ENCODE measurements at places on chromosomes 6 and 20. TPM values are rescaled to one million over a fixed set of nuclear protein-coding genes. Genes with fewer than 3 reads are reported as not detected.

The HECA gene
- 26.2 TPM for total RNA-seq

The C2 gene
- total RNA-seq: 27.0 TPM

The CGA gene
- 8.2 TPM for total RNA-seq

The TCP11 gene
- not detected for total RNA-seq

The ANKEF1 gene
- 7.7 TPM for total RNA-seq

The ZNF341 gene
- 0.72 TPM for total RNA-seq

The SLA2 gene
- not detected for total RNA-seq

The SAPCD1 gene
- not detected for total RNA-seq

DNA sequence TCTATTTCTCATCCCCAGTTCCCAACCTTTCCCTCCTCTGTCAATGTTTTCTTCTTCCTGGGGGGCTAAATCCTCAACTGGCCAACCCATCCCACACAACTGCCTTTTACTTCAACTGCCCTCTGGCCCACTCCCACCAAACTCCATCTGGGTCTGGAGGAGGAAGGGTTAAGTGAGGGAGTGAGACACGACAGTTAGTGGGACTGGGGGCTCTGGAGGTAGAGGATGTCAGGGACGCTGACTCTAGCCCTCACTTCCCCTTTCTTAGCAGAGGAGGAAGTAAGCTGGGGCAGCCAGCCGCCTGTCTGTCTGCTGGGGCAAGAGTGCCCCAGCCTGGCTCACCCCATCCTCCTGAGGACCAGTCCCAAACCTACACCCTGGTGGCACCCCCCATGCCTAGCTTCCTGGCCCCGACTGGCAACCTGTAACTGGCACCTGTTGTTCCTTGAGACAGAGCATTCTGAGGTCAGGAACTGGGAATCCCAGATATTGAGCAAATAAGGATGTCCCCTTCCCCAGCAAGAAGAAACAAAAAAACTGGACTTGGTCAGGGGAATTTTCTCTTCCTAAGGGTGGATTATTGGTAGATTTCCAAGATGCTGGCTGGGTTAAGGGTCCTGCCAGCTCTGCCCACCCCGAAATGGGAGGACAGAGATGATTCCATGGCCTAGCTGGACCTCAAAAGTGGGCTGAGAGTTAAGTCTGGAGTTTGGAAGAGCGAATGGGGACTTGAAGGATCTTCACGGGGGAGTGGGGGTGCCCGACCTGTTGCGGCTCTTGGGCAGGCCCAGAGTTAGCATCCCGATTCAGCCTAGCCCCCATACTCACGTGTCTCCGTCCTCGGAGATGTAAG, 971 bp downstream of the NFKBIE start:
- no peak for DNase-seq

GRCh38 chr6:111604259-111605099, 1.2 kb downstream of the TRAF3IP2 start:
- DNase-seq: peak; percentile 70

DNA sequence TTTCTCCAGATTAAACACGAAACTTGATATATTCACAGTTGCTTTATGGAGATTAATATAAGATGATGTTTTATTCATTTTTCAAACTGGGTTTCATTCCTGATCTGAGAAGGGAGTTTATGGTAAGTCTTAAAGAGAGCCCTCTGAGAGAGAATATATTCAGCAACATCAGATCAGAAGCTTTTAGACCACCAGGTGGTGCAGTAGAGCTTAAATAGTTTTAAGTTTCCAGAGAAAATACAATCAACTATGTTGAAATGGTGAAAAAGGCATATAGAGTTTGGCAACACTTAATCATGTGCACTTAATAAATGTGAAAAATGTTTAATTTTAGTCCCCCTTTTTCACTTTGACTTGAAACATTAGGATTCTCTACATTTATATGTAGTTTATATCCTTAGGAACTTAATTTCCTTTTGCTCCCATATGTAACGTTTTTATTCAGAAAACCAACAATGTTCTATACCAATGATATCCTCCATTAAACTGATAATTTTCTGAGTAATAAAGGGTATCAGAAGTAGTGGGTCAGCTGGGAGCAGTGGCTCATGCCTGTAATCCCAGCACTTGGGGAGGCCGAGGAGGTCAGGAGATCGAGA, 86.4 kb upstream of the CLDN20 start:
- DNase-seq: peak; percentile 78

GRCh38 chr20:13183005-13183404, 38.1 kb upstream of the ISM1 start:
- DNase-seq: no peak

DNA sequence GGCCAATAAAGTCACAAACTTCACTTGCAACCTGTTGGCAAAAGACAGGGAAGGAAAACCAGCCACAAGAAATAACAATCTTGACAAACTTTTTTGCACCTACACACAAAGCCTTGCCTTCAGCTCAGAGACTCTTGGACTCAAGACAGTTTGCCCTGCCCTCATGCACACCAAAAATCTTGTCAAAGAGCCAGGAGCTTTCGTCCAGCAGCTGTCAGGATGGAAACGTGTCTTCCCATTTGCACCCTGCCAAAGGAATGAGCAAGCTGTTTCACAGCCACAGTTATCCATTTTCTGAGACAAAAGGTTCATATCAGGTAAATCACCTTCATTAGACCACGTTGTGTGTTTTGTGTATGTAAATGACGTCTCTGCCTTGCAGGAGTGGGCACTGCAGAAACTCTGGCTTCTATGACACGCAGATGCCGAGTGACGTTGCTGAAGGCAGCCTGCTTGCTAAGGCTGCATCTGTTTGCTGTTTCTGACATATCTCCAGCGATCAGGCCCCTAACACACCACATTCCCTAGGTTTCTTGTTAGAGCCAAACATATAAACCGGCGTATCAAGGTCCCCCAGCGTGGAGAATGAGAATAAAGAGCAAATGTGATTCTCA, 193.4 kb downstream of the SYNDIG1 start:
- DNase-seq: peak; percentile 18

DNA sequence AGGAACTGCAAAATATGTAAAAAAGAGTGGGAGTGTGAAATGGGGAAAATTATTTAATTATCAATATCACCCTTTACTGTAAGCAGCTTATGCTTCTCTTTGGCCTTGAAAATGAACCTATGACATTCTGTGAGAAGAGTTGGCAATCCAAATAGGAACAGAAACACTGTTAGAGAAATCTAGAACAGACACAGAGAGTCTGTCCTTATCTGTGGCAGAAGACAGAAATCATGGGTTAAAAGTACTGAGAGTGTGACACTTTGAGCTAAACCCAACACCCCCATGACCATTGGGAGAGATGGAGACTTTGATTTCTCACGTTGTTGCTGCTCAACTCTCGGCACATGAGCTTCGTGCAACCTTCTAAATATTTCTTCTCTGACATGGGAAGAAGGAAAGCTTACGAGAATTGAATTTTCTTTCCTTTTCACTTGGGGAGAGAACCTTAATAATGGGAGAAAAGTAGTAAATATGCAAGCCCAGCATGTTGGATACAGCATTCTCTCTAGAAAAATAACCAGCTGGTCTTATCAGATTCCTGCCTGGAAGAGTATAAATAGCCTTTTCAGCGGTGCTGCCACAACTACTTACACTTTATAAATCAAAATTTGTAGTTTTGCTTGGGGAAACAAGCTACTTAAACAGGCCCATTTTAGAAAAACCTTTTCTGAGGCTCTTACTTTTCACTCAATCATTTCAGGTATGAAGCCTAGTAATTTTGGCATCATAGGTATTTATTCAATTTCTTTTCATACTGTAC, 49.4 kb upstream of the NOX3 start:
- peak; percentile 61 for DNase-seq

DNA sequence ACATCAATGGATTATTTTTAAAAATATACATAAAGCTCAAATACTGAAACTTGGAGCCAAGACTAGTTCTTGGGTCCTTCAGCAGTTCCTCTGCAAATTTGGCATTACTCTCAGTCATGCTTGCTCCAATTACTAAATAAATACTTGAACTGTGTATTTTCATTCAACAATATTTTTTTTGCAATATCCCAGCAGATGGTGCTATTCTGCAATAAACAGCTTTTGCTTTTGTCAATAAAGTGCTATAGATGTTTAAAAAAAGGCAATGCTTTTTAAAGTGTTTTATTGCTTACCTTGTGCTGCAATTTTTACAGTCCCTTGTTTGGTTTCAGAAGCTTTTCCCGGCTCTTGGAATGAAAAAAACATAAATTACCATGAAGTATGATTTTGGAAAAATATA, 243.4 kb downstream of the TRDN start:
- DNase-seq: peak; percentile 24

- DNase-seq: no peak
Measured at GRCh38 chr6:36598326-36598725, 4.2 kb downstream of the SRSF3 start.

DNA sequence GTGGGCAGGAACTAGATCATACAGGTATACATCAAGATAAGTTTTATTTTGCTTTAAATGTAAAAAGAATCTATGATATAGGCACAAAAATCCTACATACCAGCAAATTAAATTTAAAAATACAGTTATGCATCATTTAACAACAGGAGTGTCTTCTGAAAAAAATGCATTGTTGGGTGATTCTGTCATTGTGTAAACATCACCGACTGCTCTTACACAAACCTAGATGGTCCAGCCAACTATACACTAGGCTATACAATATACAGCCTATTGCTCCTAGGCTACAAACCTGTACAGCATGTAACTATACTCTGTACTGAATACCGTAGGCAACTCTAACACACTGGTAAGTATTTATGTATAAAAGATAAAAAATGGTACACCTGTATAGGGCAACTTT, 139.4 kb downstream of the RNGTT start:
- DNase-seq: no peak

DNA sequence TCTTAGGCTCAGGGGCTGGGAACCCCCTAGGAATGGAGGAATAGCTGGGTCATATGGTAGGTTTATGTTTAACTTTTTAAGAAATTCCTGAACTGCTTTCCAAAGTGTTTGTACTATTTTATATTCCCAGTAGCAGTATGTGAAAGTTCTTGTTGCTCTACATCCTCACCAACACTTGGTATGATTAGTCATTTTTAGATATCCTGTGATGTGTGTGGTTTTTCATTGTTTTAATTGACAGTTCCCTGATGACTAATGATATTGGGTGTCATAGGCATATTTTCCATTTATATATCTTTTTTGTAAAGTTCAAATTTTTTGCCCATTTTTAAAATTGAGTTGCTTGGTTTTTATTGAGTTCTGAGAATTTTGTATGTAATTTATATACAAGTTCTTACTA, 72.3 kb downstream of the SLC16A10 start:
- no peak for DNase-seq

- DNase-seq: no peak
Measured at GRCh38 chr6:111870742-111871064, 2.5 kb downstream of the FYN start.

- peak; percentile 45 for DNase-seq
Measured at GRCh38 chr20:33097001-33097400, 17.6 kb downstream of the BPIFB4 start.

GRCh38 chr6:74925683-74926082, 280.2 kb downstream of the COL12A1 start:
- DNase-seq: no peak

GRCh38 chr6:167995731-167996151, 1.7 kb upstream of the KIF25 start:
- DNase-seq: no peak

- DNase-seq: no peak
Measured at GRCh38 chr20:11401988-11402387, 515.7 kb upstream of the BTBD3 start.

GRCh38 chr20:48215536-48215935, 430.3 kb upstream of the SULF2 start:
- no peak for DNase-seq
